ENCODE measurements at places on chromosomes 2 and 18.

GRCh38 chr2:84781942-84782716, 98.8 kb downstream of the TRABD2A start:
- H3K36me3 ChIP-seq: no peaks in the 10 kb centered on the region
- peak; percentile 15 for DNase-seq
- 0 out of 2 replicates have a peak, but pooled peaks cover 2% of the 10 kb centered on the region for H3K4me1 ChIP-seq
- no peaks in the 10 kb centered on the region for H3K27me3 ChIP-seq
- no peak overlapping the region for H3K4me3 ChIP-seq

GRCh38 chr18:7593218-7593819, 26.2 kb downstream of the PTPRM start:
- no peak overlapping the region for H3K27ac ChIP-seq
- H3K4me3 ChIP-seq: no peak overlapping the region
- H3K36me3 ChIP-seq: no peaks in the 10 kb centered on the region
- no peak for DNase-seq

DNA sequence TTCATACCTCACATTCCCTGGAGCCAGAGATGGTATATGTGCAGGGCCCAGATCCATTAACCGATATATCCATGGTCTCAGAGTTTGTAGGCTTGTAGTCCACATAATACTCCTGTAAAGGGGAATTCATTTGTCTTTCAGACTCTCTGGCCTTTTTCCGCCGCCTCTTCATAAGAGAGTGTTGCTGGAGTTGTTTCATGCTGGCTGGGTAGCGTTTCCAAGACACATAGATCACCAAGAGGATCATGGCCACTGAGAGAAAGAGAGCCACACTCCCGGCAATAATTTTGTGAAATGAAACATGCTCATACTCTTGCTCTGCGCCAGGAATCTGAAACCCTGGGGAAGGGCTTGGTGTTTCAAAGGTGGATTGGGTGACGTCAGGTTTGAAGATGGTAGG, 3.9 kb downstream of the LRRTM4 start:
- H3K36me3 ChIP-seq: no peaks in the 10 kb centered on the region
- no peak for DNase-seq
- no peaks in the 10 kb centered on the region for H3K4me1 ChIP-seq
- no peak overlapping the region for H3K27ac ChIP-seq
- H3K4me3 ChIP-seq: no peak overlapping the region

- no peaks in the 10 kb centered on the region for H3K27me3 ChIP-seq
- H3K4me3 ChIP-seq: no peak overlapping the region
- peak; percentile 73 for DNase-seq
- no peak overlapping the region for H3K27ac ChIP-seq
- no peaks in the 10 kb centered on the region for H3K4me1 ChIP-seq
These were observed 140.0 kb downstream of the MC4R start for GRCh38 chr18:60232541-60232940.

GRCh38 chr2:21910832-21911507, 787.2 kb downstream of the TDRD15 start:
- no peaks in the 10 kb centered on the region for H3K4me1 ChIP-seq
- H3K27ac ChIP-seq: no peak overlapping the region
- no peak for DNase-seq
- H3K27me3 ChIP-seq: no peaks in the 10 kb centered on the region
- H3K4me3 ChIP-seq: no peak overlapping the region

GRCh38 chr18:64659196-64659595, 510.3 kb upstream of the LINC00305 start:
- no peaks in the 10 kb centered on the region for H3K4me1 ChIP-seq
- no peaks in the 10 kb centered on the region for H3K27me3 ChIP-seq
- DNase-seq: no peak

- H3K4me3 ChIP-seq: no peak overlapping the region
- no peaks in the 10 kb centered on the region for H3K27me3 ChIP-seq
- DNase-seq: peak; percentile 34
- peaks cover 11% of the 10 kb centered on the region for H3K4me1 ChIP-seq
These were observed 17.0 kb downstream of the TTLL4 start for GRCh38 chr2:218727502-218728165.

DNA sequence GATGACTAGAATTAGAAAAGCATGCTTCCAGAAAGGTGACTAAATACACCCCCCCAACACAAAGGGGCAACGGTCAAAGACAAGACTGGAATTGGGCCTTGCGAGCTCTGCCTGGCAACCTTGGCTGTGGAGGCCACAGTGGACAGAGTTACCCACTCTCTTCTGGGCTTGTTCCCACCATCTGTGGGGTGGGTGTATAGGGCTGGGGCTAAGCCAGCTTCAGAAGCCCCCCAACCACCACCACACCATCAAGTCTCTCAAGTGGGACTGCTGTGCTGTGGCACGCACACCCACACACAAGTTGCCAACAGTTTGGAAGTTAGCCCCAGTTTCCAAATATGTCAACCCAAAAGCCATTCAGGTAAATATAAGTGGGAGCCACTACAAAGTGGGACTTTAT, 7.8 kb downstream of the NFE2L2 start:
- H3K4me1 ChIP-seq: peaks cover 19% of the 10 kb centered on the region
- no peak overlapping the region for H3K4me3 ChIP-seq
- H3K36me3 ChIP-seq: peaks cover 27% of the 10 kb centered on the region

DNA sequence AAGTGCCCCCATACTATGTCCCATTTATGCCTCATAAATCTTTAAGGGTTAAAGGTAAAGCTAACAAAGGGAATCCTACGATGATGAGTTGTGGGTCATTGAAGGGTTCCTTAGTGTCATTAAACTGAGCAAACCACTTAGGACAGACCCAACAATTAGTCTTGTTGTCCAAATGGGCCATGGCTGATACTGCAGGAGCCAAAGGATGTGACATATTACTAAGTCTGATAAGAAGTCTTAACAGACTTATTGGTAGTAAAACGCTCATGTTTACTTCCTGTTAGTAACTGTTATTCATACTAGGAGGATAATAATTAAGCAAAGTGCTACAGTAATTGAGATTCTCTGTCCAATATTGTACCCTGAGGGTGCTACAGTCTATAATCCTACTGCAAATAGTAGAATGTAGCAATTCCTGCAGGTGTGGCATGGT, 96.8 kb downstream of the PTPN4 start:
- H3K4me1 ChIP-seq: peaks cover 2% of the 10 kb centered on the region
- H3K36me3 ChIP-seq: no peaks in the 10 kb centered on the region
- H3K27me3 ChIP-seq: no peaks in the 10 kb centered on the region
- no peak for DNase-seq

- no peak overlapping the region for H3K4me3 ChIP-seq
- H3K27ac ChIP-seq: no peak overlapping the region
- no peaks in the 10 kb centered on the region for H3K27me3 ChIP-seq
- H3K4me1 ChIP-seq: peaks cover 9% of the 10 kb centered on the region
These were observed 213.6 kb downstream of the TNS1 start for GRCh38 chr2:217789003-217789735.

- H3K27ac ChIP-seq: no peak overlapping the region
- no peak for DNase-seq
- H3K36me3 ChIP-seq: no peaks in the 10 kb centered on the region
- no peak overlapping the region for H3K4me3 ChIP-seq
These were observed 38.0 kb downstream of the AKAIN1 start for GRCh38 chr18:5159080-5159479.

DNA sequence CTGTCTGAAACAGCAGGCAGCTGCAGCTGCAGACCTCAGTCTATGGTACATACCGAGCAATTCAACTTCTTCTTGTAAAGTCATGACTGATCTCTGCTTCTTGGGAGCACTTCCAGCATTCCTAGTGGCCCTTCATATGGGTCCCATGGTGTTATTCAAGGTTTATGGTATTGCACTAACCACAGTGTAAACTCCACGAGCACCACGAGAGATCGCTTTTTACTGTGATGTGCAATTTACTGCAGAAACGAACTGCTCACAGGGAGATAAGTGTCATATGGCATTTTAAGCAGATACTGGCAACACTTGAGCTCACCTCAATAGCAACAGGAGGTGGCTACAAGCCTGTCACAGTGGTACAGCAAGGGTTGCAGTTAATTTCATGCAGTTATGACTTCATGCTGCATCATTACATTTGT, 38.6 kb upstream of the SH3BP4 start:
- no peaks in the 10 kb centered on the region for H3K36me3 ChIP-seq
- H3K4me3 ChIP-seq: no peak overlapping the region
- H3K4me1 ChIP-seq: peaks cover 6% of the 10 kb centered on the region

- DNase-seq: no peak
- peaks cover 6% of the 10 kb centered on the region for H3K4me1 ChIP-seq
- H3K27me3 ChIP-seq: peaks cover 76% of the 10 kb centered on the region
These were observed 4.0 kb downstream of the CYP26B1 start for GRCh38 chr2:72143441-72144273.

DNA sequence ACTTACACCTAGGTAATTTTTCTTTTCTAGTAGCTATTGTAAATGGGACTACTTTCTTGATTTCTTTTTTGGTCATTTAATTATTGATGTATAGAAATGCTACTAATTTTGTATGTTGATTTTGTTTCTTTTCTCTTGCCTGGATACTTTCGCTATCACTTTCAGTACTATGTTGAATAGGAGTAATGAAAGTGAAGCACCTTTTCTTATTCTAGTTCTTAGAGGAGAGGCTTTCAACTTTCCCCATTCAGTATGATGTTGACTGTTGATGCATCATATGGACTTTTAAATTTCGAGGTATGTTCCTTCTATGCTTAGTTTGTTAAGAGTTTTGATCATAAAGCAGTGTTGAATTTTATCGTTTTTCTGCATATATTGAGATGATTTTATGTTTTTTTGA, 142.5 kb downstream of the CDH19 start:
- H3K4me3 ChIP-seq: no peak overlapping the region
- H3K4me1 ChIP-seq: no peaks in the 10 kb centered on the region
- H3K36me3 ChIP-seq: no peaks in the 10 kb centered on the region
- no peak overlapping the region for H3K27ac ChIP-seq
- no peak for DNase-seq

DNA sequence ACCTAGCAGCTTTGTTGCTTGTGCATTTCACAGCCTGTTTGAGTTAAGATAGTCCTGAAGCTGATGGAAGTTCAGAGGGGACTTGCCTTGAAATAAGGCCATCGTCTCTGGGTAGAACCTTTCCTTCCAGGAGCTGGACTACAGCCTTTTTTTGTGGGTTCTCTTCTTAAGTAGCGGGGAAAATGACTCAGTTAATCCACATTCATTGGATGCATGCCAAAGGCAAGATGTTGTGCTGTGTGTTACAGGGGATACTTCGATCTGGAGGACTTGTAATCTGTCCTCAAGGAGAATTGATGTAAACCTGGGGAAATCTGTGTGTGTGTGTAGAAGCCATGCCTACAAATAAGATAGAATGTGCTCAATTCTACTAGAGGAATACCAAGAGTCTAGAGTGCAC, 46.8 kb downstream of the RPIA start:
- peaks cover 13% of the 10 kb centered on the region for H3K36me3 ChIP-seq
- DNase-seq: peak; percentile 55
- H3K4me1 ChIP-seq: no peaks in the 10 kb centered on the region
- H3K27me3 ChIP-seq: no peaks in the 10 kb centered on the region
- H3K27ac ChIP-seq: no peak overlapping the region

GRCh38 chr2:179518830-179519229, 254.2 kb upstream of the SESTD1 start:
- no peak overlapping the region for H3K27ac ChIP-seq
- no peaks in the 10 kb centered on the region for H3K36me3 ChIP-seq
- H3K4me1 ChIP-seq: no peaks in the 10 kb centered on the region
- H3K27me3 ChIP-seq: no peaks in the 10 kb centered on the region
- no peak overlapping the region for H3K4me3 ChIP-seq

DNA sequence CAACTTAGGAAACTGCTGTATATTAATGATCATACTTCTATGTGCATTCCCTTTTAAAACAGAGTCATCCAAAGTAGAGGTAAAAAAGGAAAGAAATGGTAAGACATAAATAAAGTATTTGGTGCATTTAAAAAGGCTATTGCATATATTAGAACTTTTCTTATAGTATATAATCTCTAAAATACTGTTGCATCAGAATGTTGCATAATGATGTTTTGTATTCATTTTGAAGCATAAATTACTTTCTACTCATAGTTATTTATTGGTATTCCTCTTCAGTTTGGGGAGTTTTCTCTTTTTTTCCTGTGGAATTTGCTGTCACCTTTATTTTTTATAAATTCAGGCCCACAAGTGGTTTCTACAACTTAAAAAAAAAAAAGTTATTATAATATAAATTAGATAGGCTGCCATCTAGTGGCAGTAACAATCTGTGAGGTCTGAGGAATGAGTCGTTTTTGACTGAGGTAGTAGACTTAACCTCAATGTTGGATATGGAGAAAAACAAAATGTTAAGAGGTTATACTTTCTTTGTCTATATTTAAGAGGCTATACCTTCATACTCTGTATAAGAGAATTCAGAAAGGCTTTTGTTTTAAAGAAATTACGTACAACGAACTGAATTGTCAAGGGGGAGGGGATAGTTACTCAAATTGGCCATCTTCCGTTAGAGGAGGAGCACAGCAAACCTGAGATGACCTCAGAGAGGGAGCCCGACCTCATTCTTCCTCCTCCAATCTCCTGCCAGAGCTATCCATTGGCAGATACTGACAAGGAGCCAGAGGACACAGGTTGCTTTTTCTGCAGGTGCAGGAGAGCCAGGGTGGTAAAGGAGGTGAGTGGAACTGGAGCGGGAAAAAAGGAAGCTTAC, 23.8 kb downstream of the ANKAR start:
- H3K27me3 ChIP-seq: no peaks in the 10 kb centered on the region
- DNase-seq: peak; percentile 48
- H3K36me3 ChIP-seq: no peaks in the 10 kb centered on the region
- no peak overlapping the region for H3K4me3 ChIP-seq
- H3K27ac ChIP-seq: no peak overlapping the region

Measured in IMR-90 (cell line).